PC-9 (cell line): ENCODE measurements at places on chromosomes 4 and X. TPM values are rescaled to one million over a fixed set of nuclear protein-coding genes. Genes with fewer than 3 reads are reported as not detected.

ADRA2C gene
- not detected in 2 replicates for total RNA-seq

DNA sequence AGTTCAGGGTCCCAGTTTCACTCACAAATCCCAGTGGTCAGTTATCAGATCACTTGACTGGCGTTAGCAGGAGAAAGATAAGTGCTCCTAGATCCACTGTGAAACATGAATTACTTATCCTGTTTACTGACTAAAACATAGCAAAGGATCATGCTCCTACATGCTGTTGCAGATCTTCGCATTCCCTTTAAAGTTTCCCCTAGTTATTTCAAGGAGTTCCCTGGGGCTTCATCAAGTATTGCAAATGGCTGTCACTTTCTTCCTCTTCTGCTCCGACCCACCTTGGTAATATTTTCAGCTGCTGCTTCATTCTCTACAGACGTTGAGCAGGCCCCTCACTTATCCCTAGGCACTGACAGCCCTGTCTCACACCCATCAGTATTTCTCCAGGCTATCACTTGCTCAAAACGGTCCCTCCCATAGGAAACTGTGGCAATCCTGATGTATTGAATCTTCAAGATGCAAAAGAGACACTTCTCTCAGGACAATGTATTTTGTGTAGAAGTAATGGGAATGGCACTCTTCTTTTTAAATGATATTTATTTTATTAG lies 466.0 kb downstream of the INPP4B start:
- H3K27ac ChIP-seq, result peak overlapping the region; percentile 93
- DNase-seq, result no peak
- H3K4me1 ChIP-seq, result peaks cover 34% of the 10 kb centered on the region
- peaks cover 4% of the 10 kb centered on the region; the same call in 1 of the 2 replicates for H3K36me3 ChIP-seq
- H3K4me3 ChIP-seq, result no peak overlapping the region
- H3K27me3 ChIP-seq, result no peaks in the 10 kb centered on the region

DNA sequence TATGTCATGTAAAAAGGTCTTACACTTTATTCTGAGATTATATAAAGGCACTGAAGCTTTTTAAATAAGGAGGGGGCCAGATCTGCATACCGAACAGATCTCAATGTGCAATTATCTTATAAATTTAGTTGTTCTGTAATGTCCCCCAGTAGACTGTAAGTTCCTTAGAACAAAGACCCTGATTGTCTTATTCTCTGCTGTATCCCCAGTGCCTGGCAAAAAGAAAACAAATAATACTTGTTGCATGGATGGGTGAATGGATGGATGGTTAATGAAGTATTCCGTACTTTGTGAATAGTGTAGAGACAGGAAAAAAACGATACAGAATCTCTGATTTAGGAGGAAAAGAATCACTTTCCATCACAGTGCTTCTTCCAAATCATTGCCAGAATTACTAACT lies 141.5 kb downstream of the CHM start:
- H3K4me1 ChIP-seq, result no peaks in the 10 kb centered on the region
- no peaks in the 10 kb centered on the region for H3K36me3 ChIP-seq
- H3K27me3 ChIP-seq, result no peaks in the 10 kb centered on the region
- H3K27ac ChIP-seq, result no peak overlapping the region

TBC1D9 gene
- total RNA-seq, result 17.0 and 17.6 TPM in 2 replicates

GRCh38 chrX:153948847-153949805 lies 4.7 kb upstream of the RENBP start:
- no peak for DNase-seq
- no peak overlapping the region for H3K4me3 ChIP-seq
- H3K27me3 ChIP-seq, result no peaks in the 10 kb centered on the region
- no peaks in the 10 kb centered on the region for H3K36me3 ChIP-seq
- H3K4me1 ChIP-seq, result no peaks in the 10 kb centered on the region

PNMA6F gene
- not detected in 2 replicates for total RNA-seq

DNA sequence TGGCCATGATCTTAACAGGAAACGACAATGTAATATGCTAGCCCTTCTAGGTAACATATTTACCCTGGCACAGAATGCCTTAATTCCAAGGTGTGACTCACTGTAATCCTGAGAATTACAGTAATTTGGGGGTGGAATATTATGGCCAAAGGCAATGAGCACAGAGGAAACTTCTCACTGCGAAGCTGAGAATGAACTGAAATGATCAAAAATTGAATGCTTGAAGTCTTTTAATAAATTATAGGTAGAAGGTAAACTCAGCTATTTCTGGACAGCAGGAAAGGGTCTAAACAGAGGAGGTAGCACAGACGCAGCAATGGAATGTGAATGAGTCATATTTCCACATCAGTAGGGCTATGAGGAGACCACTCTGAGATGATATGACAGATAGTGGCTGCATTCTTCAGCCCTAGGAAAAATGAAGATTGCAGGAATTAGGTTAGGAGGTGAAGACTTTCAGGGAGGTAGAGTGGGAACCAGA lies 312.6 kb downstream of the PACRGL start:
- no peak for DNase-seq
- no peak overlapping the region for H3K27ac ChIP-seq
- no peak overlapping the region for H3K4me3 ChIP-seq
- no peaks in the 10 kb centered on the region for H3K27me3 ChIP-seq
- H3K4me1 ChIP-seq, result no peaks in the 10 kb centered on the region

DNA sequence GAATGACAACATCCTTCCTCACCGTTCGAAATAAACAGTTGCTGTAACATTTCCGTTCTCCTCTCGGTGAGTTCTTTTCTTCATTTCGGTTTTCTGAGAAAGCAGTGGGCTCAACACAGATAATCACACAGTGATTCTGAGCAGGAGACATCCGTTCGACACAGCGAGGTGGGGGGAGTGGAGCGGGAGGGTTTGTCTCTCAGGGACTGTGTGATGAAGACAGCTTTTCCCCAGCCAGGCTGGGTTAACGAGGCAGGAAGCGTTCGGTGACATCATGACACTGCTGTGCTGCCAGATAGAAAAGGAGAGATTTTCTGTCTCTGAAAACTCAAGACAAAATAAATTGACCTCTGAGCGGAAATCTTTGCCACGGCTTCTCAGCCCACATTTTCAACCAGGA lies 119.3 kb downstream of the CRLF2 start:
- no peak overlapping the region for H3K4me3 ChIP-seq
- no peak for DNase-seq
- no peaks in the 10 kb centered on the region for H3K4me1 ChIP-seq
- peaks cover 36% of the 10 kb centered on the region for H3K27me3 ChIP-seq
- no peak overlapping the region for H3K27ac ChIP-seq
- no peaks in the 10 kb centered on the region for H3K36me3 ChIP-seq

CNKSR2 gene
- 0.58 and 1.5 TPM in 2 replicates for total RNA-seq

- H3K27me3 ChIP-seq, result no peaks in the 10 kb centered on the region
- DNase-seq, result no peak
- H3K4me3 ChIP-seq, result no peak overlapping the region
- H3K4me1 ChIP-seq, result no peaks in the 10 kb centered on the region
- H3K36me3 ChIP-seq, result no peaks in the 10 kb centered on the region
- no peak overlapping the region for H3K27ac ChIP-seq
These were observed 26.3 kb upstream of the ZMAT1 start for GRCh38 chrX:101958139-101958538.

MBNL3 gene
- total RNA-seq, result 24.4 and 36.1 TPM in 2 replicates

DNA sequence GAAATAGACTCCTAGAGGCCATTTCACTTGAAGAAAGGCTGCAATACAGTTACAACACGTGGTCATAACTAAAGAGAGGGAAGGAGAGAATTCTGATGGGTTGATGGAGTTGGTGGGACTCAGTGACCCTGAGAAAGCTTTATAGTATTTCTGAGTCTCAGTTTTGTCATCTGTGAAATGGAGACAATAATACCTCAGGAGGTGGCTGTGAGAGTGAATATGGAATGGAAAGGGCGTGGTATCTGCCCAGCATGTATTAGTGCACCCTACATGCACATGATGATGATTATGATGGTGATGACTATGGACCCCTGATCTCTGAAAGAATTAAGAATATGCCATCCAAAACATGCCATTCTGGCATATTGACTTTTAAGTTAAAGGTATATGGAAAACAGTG lies 66.0 kb downstream of the RHOH start:
- no peaks in the 10 kb centered on the region for H3K27me3 ChIP-seq
- peaks cover 5% of the 10 kb centered on the region; the same call in 1 of the 2 replicates for H3K4me1 ChIP-seq
- no peak overlapping the region for H3K27ac ChIP-seq
- DNase-seq, result no peak
- H3K36me3 ChIP-seq, result no peaks in the 10 kb centered on the region
- H3K4me3 ChIP-seq, result no peak overlapping the region

- H3K27ac ChIP-seq, result no peak overlapping the region
- no peak overlapping the region for H3K4me3 ChIP-seq
- DNase-seq, result no peak
- H3K4me1 ChIP-seq, result no peaks in the 10 kb centered on the region
These were observed 911.5 kb downstream of the GLUD2 start for GRCh38 chrX:121958886-121959285.

- DNase-seq, result no peak
- no peak overlapping the region for H3K27ac ChIP-seq
- H3K36me3 ChIP-seq, result no peaks in the 10 kb centered on the region
These were observed 13.3 kb upstream of the SPANXN2 start for GRCh38 chrX:143733866-143734265.

- no peak overlapping the region for H3K4me3 ChIP-seq
- H3K4me1 ChIP-seq, result no peaks in the 10 kb centered on the region
- DNase-seq, result no peak
- no peak overlapping the region for H3K27ac ChIP-seq
- H3K27me3 ChIP-seq, result no peaks in the 10 kb centered on the region
These were observed 72.4 kb downstream of the PRDM5 start for GRCh38 chr4:120850018-120850599.
